ENCODE measurements at places on chromosomes 13 and 19.

DNA sequence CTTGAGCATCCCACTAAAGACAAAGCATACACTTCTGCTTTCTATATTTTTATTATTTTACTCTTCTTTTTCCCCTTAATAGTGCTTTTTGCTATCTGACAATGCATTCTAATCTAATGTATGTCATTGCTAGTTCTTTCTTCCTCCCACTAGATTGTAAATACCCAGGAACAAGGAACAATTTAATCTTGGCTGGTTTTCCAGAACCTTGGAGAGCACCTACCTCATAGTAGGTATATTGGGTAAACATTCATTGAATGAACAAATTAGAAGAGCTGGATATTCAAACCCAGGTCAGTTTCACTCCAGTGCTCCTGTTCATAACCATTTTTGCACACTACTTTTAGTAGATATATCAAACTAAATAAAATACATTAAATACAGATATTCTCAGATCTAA is 1617.6 kb upstream of the SLC10A2 start:
- no peak for DNase-seq

GRCh38 chr13:80058626-80059025 is 282.3 kb downstream of the SPRY2 start:
- no peak for DNase-seq

DNA sequence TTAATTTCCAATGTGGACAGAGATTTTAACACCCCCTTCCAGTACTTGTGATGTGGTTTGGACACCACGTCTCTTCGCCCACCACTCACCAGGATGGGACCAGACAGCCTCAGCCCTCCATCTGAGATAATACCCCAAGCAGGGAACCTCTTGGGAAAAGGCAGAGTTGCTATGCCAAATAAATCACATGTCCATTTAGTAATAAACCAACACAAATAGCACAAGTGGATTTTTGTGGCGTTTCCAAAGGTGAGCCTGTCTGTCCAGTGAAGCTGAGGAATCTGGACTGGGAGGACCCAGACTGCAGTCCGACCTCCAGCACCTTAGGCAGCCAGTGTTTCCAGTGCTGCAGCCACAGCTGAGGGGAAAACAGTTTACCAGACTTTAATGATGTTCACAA is 34.1 kb upstream of the GAS6 start:
- no peak for DNase-seq

GRCh38 chr19:16051254-16052025 is 24.9 kb upstream of the TPM4 start:
- DNase-seq = no peak

DNA sequence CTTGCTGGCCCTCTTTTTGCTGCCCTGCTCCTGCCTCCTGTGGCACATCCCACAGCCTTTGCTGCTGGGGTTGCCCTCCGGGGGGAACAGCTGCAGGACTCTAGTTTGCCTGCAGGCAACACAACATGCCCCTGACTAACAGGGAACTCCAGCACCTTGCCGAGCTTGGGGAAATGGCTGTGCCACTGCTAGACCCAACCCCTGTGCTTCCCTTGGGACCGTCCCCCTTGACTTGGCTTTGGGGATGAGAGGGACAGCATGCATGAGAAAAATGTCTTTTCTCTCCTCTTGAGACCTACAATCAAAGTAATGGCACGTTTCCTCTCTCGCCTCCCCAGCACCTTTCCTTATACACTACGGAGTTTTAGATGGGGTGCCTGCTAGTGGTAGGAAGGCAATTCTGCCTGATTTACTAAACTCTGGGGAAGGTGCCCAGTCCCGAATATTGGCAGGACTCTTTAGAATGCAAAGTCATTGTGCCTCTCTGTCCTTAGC is 12.4 kb upstream of the VWA8 start:
- no peak for DNase-seq

GRCh38 chr13:20708216-20708615 is 4.7 kb downstream of the IL17D start:
- DNase-seq = no peak

DNA sequence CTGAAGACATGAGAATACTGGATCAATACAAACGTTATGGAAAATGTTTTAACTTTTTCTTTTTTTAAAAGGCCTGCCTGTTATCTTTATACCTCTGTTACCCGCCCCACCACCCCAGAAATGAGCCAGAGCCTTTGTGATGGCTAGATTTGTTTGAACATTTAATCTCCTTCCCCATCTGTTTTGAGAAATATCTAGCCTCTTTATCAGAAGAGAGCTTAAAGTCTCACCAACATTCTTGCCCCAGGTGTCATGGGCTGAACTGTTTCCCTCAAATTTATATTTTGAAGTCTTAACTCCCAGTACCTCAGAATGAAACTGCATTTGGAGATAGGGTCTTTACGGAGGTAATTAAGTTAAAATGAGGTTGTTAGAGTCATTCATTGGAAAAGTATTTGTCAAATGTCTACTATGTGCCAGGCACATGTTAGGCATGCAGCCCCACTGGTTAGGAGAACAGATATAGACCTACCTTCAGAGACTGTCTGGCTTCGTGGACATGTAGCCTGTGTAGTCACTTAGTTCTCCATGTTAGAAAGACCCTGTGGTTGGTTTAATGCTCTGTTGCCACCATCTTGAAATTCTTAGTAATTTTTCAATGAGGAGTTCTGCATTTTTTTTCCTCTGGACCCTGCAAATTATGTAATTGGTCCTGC is 6.3 kb upstream of the RB1 start:
- no peak for DNase-seq

GRCh38 chr13:67914535-67914934 is 684.4 kb upstream of the PCDH9 start:
- no peak for DNase-seq

DNA sequence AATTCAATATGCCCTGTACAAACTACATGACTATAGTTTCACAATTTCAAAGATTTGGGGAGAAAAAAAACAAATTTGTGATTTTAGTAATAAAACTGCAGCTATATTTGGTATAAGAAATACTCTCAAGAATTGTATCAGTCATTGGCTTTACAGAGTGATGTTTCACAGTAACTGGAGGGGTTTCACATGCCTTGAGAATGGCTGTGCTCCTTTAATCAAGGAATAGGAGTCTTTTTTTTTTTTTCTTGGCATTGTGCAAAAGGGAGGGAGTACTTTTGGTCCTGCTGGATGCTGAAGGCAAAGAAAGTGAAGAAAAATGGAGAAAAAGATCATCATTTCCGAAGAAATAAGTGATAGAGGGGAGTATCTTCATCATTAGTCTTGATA is 6.8 kb downstream of the ZNF507 start:
- DNase-seq = no peak

GRCh38 chr13:93260591-93260990 is 34.0 kb downstream of the GPC6 start:
- no peak for DNase-seq

DNA sequence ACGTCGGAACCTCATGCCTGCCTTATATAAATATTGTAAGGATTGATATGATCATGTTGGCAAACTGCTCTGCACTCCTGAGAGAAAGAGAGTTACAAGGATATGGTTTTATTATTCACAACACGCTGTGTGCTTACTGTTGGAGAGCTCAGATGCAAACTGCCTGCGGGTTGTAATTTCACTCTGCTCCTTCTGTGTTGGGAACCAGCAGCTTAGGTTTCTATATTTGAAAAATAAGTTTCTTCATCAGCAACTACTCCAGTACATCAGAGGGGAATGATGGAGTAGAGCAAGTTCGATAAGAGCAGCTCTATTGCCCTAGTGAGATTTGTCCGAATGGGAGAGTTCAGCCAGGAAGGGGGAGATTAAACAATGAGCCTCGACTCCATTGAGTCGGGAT is 106.9 kb upstream of the UBL3 start:
- no peak for DNase-seq

DNA sequence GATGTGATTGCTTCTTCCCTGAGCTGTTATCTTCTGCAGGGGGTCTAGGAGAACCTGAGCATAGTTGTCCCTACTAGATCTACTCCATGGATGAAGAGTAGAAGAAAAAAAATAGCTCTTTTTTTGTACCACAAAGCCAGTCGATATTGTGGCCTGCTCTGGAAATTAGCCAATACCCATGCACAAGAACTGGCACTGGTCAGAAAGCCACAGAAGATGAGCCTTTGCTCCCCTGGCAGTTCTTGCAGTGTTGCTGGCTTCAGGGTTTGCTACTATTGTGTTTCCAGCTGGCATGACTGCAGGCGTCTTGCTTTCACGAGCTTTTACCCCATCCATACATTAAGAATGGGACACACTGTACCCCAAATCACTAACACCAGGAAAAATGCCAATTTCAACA is 547.7 kb upstream of the KLF12 start:
- DNase-seq = no peak

- DNase-seq = no peak
Observed at GRCh38 chr13:23777575-23777870, 111.7 kb downstream of the MIPEP start.

- DNase-seq = no peak
Observed at GRCh38 chr13:113383089-113383488, 19.2 kb upstream of the GRTP1 start.

DNA sequence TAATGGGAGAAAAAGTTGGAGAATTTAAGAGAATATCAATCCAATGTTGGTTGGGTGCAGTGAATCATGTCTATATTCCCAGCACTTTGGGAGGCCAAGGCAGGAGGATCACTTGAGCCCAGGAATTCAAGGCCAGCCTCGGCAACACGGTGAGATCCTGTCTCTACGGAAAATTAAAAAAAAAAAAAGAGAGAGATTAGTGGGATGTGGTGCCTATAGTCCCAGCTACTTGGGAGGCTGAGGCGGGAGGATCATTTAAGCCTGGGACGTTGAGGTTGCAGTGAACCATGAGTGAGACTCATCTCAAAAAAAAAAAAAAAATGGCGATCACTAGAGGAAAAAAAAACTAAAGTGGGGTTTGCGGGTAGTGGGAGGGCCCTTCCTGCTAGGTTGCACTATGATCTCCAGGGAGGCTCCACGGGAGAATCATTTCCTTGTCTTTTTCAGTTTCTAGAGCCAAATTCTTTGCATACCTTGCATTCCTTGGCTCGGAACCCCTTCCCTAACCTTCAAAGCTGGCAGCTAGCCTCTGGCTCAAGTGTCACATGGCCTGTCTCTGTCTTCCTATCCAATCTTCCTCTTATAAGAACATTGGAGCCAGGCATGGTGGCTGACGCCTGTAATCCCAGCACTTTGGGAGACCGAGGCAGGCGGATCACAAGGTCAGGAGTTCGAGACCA is 5.8 kb upstream of the ERCC2 start:
- no peak for DNase-seq

DNA sequence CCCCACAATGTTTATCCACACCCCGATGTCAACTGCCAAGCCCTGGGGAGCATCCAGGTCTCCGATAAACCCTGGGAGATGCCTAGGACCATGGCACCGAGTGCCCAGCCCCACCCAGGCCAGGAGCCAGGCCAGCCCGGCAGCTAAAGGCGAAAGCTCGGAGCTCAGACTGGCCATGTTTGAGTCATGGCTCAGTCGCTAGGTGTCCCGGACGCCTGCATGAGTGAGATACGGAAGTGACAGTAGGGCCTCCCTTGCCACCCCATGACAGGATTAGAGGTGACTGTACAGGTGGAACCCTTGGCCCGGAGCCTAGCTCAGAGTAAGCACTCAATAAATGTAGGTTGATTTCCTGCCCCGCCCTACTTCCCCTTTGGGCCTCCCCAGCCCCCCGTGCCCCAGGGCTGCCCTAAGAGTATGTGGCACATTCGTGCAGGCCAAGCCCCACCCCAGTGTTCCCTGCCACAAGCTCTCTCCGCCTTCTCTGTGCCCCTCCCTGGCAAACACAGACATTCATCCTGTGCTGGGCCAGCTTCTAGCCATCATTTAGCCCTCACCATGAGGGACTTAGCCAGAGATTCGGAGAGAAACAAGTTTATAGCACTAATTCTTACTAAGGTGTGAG is 5.8 kb upstream of the TPM4 start:
- DNase-seq = peak; percentile 84

DNA sequence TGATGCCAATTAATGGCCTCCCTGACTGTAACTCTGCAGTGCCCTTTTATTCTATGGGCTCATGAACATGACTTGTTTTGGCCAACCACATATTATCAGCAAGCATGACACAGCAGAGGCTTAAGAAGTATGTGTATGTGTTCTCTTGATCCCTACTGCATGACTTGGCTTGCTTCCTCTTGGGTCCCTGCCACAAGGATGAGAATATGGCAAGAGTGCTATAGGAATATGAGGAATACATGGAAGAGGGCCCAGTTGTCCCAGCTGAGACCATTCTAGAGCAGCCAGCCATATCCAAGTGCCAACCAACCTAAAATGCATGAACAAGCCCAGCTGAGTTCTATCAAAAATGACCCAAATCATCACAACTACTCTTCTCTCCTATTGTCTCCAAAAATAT is 576.7 kb upstream of the PCDH9 start:
- no peak for DNase-seq

DNA sequence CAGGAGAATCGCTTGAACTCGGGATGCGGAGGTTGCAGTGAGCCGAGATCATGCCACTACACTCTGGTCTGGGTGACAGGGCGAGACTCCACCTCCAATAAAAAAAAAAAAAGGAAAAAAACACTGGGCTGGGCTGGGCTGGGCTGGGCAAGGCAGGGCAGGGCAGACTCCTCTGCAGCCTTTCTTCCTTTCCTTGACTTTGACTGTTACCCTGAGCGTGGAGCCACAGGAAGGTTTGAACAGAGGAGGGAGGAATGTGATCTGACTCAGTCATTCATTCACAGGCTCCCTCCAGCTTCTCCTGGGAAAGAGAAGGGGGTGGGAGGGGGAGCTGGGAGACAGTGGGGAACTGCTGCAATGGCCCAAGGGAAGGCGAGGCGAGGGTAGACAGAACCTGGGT is 2.7 kb upstream of the ACTN4 start:
- no peak for DNase-seq

DNA sequence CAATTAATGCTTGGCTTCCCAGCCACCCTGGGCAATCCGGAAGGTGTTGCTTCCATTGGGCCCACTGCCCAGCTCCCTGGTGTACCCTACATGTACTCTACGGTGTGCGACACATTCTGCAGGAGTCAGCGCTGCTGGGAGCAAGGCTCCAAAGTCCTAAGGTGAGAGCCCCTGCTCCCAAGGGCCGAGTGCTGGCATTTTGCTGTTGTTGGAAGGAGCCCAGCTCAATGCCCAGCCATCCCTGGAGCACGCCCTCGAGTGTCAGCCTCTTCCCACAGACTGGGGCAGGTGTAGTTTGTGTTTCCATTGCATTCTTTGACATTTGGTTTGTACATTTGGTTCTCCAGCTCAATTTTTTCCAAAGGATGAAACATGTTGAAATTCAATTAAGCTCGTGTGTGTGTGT is 64.6 kb downstream of the GGACT start:
- no peak for DNase-seq

GRCh38 chr19:12331211-12331941 is 2.1 kb downstream of the ZNF563 start:
- peak; percentile 1 for DNase-seq

DNA sequence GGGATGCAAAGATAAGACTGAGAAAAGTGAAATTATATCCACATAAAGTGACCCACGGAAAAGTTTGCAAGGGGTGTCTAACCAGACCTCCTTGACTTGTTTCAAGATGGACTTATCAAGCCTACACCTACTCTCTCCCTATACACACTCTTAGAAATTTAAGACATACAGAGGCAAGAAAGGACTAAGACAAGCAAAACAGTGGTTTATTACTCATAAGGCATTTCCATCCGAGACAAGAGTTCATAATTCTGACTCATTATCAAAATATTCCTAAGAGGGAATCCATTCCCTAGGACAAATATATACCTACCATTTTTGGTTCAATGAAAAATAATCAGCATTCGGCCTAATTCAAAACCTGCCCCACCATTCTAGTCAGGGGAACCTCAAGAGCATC is 232.6 kb upstream of the GPC6 start:
- no peak for DNase-seq
